Central memory CD8-positive, alpha-beta T cell (primary cell): ENCODE measurements at places on chromosomes 7 and 10.

DNA sequence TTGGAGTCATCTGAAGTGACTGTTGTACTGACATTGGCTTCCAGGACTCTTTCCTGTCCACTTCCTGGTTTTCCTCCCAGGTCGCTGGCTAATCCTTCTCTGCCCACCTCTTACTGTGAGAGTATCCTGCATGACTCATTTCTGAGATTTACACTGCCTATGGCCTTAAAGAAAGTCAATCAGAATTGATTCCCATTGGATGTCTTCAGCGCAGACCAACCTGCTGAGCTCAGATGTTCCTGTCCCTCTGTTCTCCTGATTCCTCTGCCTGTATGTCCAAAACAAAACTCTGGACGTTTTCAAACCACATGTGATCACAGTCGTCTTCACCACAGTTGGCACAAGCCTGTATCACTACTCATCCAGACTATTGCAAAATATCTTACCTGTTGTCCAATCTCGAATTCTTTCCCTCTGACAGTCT lies 262.1 kb downstream of the CREB5 start:
- no peaks in the 10 kb centered on the region for H3K36me3 ChIP-seq
- H3K27ac ChIP-seq = no peak overlapping the region
- DNase-seq = no peak
- H3K27me3 ChIP-seq = peaks cover 14% of the 10 kb centered on the region

DNA sequence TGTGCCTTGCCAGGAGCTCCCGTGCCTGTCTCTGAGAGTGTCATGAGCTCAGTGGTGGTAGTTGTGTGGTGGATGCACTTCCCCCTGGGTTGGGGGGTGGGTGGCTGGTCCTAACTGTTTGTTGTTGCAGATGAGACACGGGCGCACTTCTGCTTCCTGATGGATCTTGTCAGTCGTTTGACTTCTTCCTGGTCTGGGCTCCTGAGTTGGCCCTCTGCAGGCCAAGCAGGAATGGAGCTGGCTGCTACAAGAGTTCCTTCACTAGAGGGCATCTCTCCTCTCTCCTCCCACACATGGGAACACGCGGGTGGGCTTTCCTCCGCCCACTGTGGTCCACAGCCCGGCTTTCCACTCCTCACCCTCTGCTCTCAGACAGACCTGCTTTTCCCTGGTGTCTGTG lies 82.0 kb downstream of the BMS1 start:
- DNase-seq = no peak
- H3K4me3 ChIP-seq = no peak overlapping the region
- H3K4me1 ChIP-seq = no peaks in the 10 kb centered on the region
- H3K27me3 ChIP-seq = peaks cover 59% of the 10 kb centered on the region

DNA sequence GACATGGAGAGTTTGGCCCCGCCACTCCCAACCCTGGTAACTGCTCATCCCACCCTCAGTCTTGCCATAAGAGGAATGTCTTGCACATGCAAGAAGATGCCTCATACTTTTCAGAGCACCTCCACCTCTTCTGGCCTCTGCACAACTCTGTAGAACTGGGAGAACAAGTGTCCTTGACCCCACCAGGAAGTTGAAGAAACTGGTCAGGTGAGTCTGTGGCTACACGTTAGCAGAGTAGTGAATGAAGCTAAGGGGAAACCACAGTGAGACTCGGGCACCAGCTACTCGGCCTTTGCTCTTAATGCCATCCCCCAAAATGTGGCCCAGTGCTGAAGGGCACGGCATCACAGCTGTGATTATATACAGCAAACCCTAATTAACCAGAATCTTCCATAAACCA lies 110.1 kb downstream of the ARID5B start:
- no peak for DNase-seq
- H3K4me1 ChIP-seq = peaks cover 33% of the 10 kb centered on the region
- no peak overlapping the region for H3K4me3 ChIP-seq
- H3K27ac ChIP-seq = peak overlapping the region; percentile 25
- peaks cover 7% of the 10 kb centered on the region for H3K36me3 ChIP-seq

- DNase-seq = no peak
- H3K4me3 ChIP-seq = no peak overlapping the region
- H3K36me3 ChIP-seq = no peaks in the 10 kb centered on the region
- no peak overlapping the region for H3K27ac ChIP-seq
Observed at GRCh38 chr10:131452926-131453720, 141.6 kb upstream of the TCERG1L start.

DNA sequence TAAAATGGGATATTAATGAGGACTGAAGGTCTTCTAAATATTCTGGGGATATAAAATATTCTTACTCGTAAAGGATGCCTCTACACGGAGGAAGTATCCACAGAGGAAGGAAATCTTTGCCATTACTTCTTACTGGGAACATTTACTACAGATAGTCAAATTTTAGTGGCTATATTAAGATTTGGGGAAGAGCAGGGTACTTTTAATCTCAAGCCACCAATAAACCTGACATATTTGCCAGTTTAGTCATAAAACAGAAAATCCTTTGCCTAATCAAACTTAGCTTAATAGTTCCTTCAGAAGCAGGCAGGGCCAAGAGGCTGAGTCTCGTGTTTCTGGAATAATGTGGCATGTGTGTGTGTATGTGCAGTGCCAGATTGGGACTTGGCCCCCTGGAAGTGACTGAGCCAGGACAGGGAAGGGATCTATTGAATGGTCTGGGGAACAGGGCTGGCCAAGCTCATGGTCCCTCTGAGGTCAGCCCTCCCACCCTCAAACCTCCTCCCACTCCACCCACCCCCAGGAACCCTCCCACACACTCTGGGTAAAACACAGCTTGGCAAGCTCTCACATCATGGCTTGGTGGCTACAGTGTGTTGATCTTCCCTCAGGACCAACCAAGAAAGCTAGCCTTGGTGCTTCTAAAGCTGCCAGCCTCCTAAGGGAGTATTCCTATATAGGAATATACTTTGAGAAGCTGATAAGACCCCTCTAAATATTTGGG lies 1.6 kb upstream of the PIK3CG start:
- no peaks in the 10 kb centered on the region for H3K27me3 ChIP-seq
- H3K4me1 ChIP-seq = peaks cover 70% of the 10 kb centered on the region
- peak overlapping the region; percentile 87 for H3K27ac ChIP-seq
- DNase-seq = no peak
- no peak overlapping the region for H3K4me3 ChIP-seq

DNA sequence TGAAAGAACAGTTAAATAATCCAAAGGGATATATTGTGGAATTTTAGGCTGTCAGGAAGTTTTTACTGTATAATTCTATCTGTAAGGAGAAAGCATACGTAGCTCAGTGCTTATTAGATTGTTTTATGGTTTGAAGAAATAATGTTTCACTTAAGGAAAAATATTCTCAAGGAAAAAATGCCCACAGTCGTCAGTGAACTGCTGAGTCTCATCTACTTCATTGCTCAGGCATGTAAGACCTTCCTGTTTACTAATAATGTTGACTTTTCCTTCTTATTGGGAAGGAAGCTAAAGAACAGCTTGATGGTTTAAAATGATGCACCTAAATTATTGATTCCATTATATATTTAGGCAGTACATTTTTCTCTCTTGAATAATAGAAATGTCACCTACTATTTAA lies 304.2 kb downstream of the SDK1 start:
- H3K36me3 ChIP-seq = no peaks in the 10 kb centered on the region
- H3K4me3 ChIP-seq = no peak overlapping the region
- H3K27ac ChIP-seq = no peak overlapping the region
- DNase-seq = no peak
- H3K27me3 ChIP-seq = peaks cover 42% of the 10 kb centered on the region

- peaks cover 23% of the 10 kb centered on the region for H3K27me3 ChIP-seq
- H3K27ac ChIP-seq = no peak overlapping the region
- no peak overlapping the region for H3K4me3 ChIP-seq
- peaks cover 2% of the 10 kb centered on the region for H3K36me3 ChIP-seq
- H3K4me1 ChIP-seq = no peaks in the 10 kb centered on the region
Observed at GRCh38 chr7:107072133-107072532, 27.6 kb downstream of the PRKAR2B start.

DNA sequence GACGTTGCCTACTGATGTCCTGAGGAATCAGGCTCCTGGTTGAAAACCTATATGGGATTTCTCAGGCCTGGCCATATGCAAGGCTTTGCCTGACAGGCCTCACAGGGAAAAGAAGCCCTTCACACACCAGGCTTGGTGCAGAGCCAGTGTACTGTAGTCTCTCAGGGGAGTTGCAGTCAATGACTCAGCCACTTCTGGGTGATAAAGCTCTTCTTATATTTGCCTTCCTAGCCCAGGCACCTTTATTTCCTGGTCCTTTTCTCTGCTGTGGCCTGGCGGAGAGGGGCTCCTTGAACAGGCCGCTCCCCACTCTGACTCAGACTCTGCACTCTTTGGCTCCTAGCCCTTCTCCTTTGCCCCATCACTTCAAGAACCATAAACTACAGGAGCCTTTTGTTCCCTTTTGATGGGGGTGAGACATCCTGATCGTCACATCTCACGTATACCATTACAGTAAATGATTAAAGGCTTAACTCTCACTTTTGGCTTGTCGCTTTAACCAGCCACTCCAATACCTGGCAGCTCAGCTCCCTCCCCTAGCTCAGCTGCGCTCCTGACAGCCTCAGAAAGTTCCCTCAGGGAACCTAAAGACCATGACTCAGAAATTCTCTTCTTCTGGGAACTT lies 33.5 kb downstream of the DPY19L1 start:
- H3K4me1 ChIP-seq = peaks cover 3% of the 10 kb centered on the region
- H3K36me3 ChIP-seq = peaks cover 4% of the 10 kb centered on the region
- no peak overlapping the region for H3K27ac ChIP-seq
- H3K4me3 ChIP-seq = no peak overlapping the region

DNA sequence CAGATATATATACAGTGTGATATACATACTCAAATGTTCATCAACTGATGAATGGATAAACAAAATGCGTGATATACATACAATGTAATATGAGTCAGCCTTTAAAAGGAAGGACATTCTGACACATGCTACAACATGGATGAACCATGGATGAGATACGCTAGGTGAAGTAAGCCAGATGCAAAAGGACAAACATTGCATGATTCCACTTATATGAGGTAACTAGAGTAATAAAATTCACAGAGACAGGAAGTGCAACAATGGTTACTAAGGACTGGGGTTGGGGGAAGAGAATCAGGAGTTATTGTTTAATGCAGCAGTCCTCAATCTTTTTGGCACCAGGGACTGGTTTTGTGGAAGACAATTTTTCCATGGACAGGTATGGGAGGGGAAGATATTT lies 47.3 kb upstream of the PIK3AP1 start:
- DNase-seq = no peak
- peaks cover 1% of the 10 kb centered on the region for H3K36me3 ChIP-seq
- H3K27me3 ChIP-seq = no peaks in the 10 kb centered on the region
- peaks cover 5% of the 10 kb centered on the region for H3K4me1 ChIP-seq
- H3K27ac ChIP-seq = no peak overlapping the region

GRCh38 chr10:113612154-113612553 lies 51.7 kb downstream of the NRAP start:
- H3K27ac ChIP-seq = no peak overlapping the region
- peaks cover 39% of the 10 kb centered on the region for H3K27me3 ChIP-seq
- DNase-seq = no peak
- H3K4me1 ChIP-seq = no peaks in the 10 kb centered on the region
